ENCODE measurements at places on chromosomes 5 and 9. TPM values are rescaled to one million over a fixed set of nuclear protein-coding genes. Genes with fewer than 3 reads are reported as not detected.

The STPG3 gene
- total RNA-seq: not detected

The SLC6A19 gene
- not detected for total RNA-seq

The CTSL gene
- 30.4 TPM for total RNA-seq

The CNTFR gene
- total RNA-seq: 1.9 TPM

The SV2C gene
- 0.12 TPM for total RNA-seq

The TLX3 gene
- total RNA-seq: 0.83 TPM

The PCDHGA3 gene
- total RNA-seq: 0.90 TPM

The LCNL1 gene
- not detected for total RNA-seq

The LHX3 gene
- total RNA-seq: not detected

The SLC25A2 gene
- total RNA-seq: not detected

The CATSPER3 gene
- total RNA-seq: 0.74 TPM

The PLPP7 gene
- 4.4 TPM for total RNA-seq

The HSD17B3 gene
- total RNA-seq: not detected

The SHROOM1 gene
- total RNA-seq: 4.3 TPM
